ENCODE measurements at places on chromosomes 7 and 10.

DNA sequence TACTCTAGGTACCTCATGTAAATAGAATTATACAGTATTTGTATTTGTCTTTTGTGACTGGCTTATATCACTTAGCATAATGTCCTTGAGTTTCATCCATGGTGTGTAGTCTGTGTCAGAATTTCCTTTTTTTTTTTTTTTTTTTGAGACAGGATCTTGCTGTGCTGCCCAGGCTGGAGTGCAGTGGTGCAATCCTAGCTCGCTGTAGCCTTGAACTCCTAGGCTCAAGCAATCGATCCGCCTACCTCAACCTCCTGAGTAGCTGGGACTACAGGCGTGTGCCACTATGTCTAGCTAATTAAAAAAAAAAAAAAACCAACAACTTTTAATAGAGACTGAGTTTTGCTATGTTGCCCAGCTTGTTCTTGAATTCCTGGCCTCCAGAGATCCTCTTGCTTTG is 89.8 kb upstream of the PODXL start:
- no peak for DNase-seq

GRCh38 chr10:3197348-3198003 is 24.9 kb upstream of the PITRM1 start:
- DNase-seq = peak; percentile 76

- DNase-seq = no peak
These were observed 29.3 kb downstream of the MYL10 start for GRCh38 chr7:101599787-101600186.

DNA sequence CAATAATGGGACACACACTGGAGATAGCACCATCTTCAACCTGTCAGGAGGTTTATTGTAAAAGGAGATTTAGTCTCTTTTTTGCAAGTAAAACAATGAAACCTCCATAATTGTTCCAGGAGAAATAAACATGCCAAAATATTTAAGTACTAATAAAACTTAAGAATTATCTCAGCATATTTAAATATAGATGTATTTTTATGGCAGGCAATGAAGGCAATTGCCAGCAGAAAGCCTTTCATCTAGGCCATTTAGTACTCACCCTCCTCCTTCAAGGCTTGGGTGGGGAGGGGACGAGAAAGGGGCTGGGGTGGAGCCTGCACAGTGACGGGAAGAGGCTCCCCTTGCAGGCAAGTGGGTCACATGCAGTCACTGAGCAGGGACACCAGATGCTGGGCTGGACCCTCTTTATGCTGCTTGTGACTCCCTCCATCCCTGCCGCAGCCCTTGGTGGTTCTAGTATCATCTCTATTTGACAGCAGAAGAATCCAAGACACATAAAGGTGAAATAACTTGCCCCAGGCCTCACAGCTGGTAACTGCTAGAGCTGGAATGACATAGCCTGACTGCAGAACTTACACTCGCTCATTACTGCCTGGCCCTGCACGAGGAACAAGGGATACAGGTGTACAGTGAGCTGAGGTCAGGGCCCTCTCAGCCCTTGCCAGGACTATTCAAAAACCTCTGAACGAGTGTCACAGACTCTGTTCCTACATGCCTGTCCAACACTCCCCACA is 449.5 kb upstream of the ZMIZ1 start:
- no peak for DNase-seq
